Activated gamma-delta T cell (primary cell): ENCODE measurements at places on chromosomes 6 and 20.

DNA sequence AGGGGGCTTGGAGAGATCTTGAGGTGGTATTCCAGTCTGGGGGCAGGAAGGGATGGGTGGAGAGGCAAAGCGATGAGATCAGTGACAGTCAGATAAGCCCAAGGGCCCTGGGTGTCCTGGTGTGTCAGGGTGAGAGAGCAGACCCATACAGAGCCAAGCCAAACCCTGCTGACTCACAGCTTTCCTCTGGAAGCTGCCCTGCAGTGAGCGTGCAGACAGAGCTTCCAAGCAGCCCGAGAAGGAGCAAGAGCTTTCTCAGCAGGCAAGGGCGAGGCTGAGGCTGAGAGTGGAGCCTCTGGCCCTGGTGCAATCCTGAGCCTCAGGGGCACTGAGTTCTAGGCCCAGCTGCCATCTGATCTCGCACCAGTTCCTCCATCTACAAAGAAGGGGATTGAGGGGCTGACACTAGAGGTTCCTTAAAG lies 91.1 kb upstream of the HIVEP1 start:
- DNase-seq = no peak

GRCh38 chr20:59003836-59004492 lies 3.1 kb downstream of the CTSZ start:
- no peak for DNase-seq

DNA sequence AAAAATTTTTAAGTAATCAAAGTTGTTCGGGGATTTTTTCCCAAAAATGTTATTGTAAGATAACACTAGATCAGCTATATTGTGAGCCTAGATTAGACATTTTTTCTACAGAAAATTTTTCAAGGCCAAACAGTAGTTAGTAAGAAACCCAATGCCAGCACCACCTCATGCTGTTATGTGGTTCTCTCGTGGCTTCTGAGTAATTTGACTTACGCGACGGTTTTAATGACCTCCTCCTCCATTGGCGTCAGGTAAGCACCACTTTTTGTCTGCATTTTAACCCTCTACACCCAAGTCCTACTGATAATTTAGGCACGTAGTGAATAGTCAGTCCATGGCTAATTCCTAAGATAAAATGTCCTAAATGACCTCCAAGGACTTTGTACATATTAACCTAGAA lies 9.7 kb downstream of the RPS6KA2 start:
- no peak for DNase-seq

DNA sequence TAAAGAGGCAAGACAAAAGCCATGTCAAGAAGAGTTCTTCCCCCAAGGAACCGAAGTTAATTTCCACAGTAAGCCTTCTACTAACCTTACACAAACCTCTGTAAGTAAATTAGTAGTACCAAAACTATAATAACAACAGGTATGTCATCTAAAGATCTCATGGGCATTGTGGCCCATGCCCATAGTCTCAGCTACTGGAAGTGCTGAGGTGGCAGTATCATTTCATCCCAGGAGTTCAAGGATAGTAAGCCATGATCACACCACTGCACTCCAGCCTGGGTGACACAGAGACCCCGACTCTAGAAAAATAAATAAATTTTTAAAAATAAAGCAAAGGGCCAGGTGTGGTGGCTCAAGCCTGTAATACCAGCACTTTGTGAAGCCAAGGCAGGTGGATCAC lies 29.2 kb downstream of the MDN1 start:
- no peak for DNase-seq

DNA sequence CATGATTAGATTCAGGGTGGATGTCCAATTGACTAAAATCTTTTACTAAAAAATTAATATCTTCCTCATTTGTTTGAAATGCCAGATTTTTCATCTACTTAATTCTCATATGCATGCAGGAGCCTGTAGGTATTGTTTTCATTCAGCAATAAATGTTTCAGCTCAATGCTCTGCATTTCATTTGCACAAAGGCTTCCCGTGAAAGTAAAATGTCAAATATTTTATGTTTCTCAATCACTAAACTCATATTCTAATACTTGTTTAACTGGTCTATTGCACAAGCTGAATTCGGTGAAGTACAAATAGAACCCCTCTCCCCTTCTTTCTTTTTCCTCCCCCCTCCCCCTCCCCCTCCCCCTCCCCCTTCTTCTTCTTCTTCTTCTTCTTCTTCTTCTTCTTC lies 175.9 kb downstream of the MCHR2 start:
- DNase-seq = no peak

DNA sequence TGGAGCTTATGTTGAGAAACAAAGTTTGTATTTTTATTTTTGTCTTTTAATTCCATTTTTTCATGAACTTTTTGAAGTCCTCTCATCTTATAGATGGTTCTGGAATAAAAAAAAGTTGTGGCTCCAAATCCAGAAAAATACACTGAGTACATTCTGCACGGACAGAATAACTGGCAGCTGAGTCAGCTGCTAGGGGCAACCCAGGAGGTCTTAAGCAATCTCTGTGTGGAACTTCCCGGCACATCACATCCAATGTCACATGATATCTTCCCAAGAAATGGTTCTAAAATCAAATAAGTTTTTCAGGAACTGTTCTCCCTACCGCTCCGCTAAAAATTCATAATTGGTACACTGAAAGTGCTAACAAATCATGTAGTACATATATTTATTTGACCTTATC lies 29.8 kb downstream of the SLC13A3 start:
- DNase-seq = no peak

DNA sequence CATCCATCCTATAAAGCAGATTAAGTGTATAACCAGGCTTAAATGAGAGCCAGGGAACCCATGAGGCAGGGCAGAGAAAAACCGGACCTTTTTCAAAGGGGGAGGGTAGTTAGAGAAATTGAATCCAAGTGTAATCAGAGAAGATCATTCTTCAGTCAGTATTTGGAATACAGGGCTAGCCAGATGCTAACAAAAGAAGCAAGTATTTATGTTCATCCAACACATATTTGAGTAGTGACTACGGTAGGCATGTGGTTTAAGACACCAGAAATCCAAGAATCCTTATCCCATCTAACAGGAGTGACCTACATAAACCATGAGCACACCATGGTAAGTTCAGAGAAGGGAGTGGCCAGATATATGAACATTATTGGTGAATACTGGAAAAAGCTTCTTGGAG lies 46.8 kb upstream of the FAM83C start:
- no peak for DNase-seq

DNA sequence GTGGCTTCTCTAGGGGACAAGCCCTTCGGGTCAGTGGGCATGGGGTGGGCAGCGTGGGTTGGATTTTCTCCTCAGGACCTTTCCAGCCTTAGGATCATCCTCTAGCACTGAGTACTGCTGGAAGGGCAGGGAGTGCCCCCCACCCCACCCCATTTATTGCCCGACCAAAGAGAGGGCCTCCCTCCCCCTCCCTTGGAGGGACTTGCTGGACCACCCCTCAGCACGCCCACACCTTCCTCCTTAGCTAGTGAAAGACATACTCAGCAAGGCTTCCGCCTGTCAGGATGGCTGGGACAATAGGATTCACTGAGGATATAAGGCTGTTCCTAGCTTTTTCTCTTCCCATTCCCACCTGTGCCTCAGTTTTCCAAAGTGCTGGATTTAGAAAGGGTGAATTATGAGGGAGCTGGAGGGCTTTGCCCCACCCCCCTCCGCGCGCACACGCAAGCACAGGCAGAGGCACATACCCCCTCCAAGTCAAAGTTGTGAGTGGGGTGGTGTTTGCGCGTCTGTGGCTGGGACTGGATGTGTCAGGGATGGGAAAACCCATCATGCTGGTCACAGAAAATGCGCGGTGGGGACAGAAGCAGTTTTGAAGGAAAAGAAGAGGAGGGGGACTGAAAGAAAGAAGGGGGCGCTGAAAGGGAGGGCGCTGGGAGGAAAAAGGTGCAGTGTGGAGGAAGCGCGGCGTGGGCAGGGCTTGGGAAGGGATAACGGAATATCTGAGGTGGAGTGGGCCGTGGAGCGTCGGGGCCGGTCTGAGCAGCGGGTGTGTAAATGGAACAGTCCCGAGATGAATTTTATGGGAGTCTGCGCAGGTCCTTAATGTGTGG lies 693 bp upstream of the SLC29A1 start:
- DNase-seq = no peak

DNA sequence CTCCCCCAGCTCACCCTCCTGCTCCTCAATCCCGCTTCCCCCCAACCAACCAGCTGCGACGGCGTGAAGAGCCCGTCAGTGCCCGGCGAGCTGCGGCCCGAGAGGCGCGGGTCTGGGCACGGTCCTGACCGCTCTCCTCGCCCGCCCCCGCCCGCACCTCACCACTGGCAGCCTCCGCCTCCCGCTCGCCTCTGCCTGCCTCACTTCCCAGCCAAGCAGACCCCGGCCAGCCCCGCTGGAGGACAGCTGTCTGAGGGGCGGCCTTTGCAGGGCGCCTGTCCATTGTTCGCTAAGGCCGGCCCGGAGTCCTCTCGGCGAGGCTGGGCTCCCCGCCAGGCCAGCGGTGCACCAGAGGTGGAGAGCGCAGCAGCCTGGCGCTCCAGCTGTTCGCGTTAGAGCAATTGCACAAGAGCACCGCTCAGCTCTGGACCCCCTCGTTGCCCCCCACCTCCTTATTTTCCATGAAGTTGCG lies 1.3 kb downstream of the SOBP start:
- DNase-seq = no peak

DNA sequence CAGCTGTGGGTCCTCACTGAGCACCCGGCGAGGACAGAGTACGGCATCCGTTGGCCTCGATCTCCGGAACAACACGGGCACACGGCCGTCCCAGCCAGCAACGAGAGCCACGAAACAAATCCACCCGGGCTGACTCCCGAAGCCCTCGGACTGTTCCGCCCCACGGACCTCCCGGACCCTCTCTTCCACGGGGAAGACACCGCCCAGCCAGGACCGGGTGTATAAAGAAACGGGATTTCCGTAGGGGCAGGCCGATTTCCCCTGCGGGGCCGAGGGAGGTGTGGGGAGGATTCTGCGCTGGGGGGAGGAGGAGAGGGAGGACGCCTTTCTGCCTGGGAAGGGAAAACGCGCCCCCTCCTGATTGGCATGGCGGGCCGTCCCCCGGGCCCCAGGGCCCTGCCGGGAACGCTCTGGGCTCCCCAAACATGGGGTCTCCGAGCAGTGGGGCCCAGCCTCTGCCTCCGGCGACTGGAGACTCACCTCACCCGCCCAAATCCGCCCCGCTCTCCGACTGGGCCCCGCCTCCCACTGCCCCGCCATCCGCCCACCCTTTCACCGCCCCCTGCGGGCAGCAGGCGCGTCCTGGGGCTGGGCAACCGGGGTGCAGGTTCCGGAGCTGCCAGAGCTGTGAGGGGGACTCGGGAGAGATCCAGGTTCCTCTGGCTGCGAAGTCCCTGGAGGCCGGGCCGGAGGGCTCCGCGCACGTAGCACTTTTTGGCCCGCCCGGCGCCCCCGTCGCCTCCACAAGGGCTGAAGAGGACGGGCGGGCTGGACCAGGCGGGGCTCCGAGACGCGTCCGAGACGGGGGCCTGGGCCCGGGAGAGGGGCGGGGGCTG lies 679 bp upstream of the PPDPF start:
- peak; percentile 55 for DNase-seq

DNA sequence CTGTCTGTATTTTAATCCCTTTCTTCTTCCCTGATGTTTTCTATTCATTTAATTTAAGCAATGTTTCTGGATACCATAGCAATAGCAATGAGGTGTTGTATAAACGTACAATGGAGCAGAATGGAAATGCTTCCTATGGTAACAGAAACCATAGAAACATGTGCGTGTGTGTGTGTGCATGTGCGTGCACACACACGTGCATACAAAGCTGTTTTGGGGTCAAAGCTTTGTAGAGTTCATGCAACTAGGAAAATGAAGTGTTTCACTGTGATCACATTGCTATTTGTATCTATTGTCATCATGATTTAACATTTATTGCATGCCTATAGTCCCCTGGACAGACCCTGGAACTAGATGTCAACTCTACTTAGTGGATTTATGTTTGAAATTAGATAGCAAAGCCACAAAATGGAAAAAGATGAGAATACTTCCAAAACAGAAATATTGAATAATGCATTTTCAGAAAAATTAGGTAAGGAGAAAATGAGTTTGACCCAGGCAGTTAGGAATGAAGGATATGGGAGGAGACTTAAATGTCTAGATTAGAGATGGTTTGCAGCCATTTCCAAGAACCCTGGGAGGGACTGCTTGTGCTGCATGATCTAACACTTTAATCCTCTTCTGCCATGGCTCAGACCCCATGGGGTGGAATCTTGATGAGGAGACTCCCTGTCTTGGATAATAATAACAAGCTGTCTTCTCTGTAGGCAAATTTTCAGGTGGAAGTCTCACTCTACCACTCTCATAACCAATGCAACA lies 124.4 kb downstream of the TRMT11 start:
- DNase-seq = no peak

DNA sequence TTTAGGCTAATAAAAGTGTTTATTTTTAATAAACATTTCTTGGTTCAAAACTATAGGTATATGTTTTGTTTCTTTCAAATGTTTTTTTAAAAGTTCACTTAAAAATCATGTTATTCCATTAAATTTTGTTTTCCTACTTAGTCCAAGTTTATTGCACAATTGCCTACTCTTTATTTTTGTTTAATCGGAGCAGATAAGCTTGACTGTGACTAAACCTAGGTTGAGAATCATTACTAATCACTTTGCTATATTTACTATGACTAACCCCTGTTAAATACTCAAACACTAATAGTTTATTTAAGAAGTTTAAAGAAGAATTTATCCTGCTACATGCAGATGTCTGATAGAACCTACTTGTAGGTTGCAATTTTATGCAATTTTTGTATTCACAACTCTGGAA lies 18.8 kb downstream of the MAP3K4 start:
- no peak for DNase-seq

- no peak for DNase-seq
Measured at GRCh38 chr6:153059757-153060156, 57.2 kb upstream of the MTRF1L start.
